Stimulated activated CD8-positive, alpha-beta memory T cell treated with anti-CD3 and anti-CD28 coated beads, Interleukin-4, amount 100 ng/mL, for 1 hour (primary cell): ENCODE measurements at places on chromosomes 2 and 18.

GRCh38 chr2:62118160-62118559, 77.8 kb upstream of the B3GNT2 start:
- no peak for DNase-seq

DNA sequence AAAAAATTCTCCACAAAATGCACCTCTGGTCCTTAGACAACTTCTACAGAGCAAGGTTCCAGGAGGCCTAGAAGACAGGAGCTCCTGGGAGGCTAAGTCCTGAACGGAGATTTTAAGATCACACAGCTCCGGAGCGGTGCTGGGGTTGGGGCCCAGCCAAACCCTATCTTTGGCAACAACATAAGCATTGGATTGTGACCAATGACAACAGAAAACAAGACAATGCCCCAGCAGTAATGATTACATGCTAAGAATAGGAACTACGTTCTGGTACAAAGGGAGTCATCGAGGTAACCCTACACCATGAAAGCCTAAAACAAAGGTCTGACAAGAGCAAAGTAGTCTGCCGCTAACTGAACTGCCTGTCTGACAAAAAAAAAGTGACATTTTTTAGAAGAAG, 171.2 kb downstream of the CMPK2 start:
- no peak for DNase-seq

DNA sequence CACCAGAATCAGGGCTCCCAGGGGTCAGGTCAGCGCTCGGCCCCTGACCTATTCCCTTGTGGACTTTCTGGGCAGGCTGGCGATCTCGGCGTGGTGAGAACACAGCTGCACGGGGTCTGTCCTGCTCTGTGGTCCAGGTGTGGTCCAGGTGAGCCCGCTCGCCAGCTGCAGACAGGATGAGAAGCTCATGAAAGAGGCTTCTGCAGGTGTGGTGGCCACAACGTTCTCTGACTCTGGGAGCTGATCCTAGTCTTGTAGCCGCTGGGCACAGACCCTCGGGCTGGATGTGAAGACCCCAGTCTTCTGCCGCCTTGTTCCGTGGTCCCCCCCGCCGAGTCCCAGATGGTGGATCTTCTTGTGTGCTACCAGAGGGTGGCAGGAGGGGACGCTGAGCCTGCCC, 129.7 kb downstream of the RTP5 start:
- no peak for DNase-seq

- no peak for DNase-seq
Observed at GRCh38 chr2:1366546-1367134, 46.6 kb upstream of the TPO start.

GRCh38 chr18:57207124-57207916, 60.4 kb downstream of the BOD1L2 start:
- no peak for DNase-seq

DNA sequence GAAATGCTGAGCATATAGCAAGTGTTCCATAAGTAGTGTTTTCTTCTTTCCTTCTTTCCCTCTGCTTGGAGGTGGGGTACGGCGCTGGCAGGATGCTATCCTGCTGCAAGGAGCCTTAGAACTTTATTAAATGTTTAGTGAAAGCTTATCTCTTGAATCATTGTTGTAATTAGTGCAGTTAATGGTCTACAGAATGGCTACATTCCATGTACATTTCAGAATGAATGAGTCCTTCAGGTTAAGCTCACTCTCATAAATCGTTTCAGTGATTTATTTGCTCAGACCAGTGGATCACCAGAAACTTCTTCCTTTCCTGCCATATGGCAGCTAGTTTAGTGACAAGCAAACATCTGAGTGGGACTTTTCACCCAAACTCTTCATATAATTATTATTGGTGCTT, 3.3 kb upstream of the YWHAQ start:
- no peak for DNase-seq

DNA sequence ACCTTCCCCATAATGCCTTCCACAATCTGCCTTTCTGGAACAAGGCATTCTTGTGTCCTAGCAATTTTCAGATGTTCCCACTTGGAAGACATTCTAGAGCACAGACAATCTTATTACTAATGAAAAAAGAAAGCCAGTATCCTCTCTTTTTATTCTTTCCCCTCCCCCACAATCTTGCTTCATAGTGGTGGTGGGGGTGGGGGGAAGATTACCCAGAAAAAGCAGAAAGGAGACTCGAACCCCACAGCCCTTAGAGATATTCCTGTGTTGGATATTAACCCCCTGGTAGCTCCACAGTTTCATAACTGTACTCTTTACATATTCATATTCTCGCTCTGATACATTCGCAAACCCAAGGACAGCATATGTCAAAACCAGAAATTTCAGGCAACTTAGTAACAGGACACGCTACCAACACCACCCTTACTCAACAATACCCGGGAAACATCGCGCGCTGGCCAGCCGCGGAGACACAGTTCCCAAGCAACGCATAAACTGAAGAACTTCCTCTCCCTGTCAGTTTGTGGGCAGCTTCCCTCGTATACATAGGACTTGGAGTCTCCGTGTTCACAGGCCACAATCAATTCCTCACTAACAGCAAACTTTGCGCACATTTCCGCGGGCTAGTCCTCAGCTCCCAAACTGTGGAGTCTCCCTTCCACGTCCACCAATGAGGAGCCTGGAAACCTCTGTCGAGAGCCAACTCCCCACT, 793 bp downstream of the NR4A2 start:
- DNase-seq: no peak

DNA sequence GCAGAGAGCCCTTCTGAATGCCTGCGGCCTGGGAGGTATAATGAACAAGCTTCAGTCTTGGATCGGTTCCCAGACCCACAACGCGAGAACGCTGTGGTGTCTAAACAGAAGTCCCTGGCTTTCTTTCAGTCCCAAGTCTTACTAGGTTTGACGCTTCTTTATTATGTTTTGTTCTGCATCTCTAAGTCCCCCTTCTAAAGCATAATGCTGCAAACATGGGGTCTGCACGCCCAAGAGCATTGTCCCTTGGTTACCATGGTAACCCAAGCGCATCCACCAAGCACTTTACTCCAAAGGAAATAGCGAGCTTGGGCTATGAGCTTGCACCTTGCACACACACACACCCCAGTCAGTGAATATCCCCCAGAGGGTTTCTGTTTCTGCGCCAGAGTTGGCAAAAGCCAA, 193.7 kb downstream of the INO80D start:
- no peak for DNase-seq

GRCh38 chr2:204611764-204612163, 66.5 kb downstream of the PARD3B start:
- DNase-seq: no peak

DNA sequence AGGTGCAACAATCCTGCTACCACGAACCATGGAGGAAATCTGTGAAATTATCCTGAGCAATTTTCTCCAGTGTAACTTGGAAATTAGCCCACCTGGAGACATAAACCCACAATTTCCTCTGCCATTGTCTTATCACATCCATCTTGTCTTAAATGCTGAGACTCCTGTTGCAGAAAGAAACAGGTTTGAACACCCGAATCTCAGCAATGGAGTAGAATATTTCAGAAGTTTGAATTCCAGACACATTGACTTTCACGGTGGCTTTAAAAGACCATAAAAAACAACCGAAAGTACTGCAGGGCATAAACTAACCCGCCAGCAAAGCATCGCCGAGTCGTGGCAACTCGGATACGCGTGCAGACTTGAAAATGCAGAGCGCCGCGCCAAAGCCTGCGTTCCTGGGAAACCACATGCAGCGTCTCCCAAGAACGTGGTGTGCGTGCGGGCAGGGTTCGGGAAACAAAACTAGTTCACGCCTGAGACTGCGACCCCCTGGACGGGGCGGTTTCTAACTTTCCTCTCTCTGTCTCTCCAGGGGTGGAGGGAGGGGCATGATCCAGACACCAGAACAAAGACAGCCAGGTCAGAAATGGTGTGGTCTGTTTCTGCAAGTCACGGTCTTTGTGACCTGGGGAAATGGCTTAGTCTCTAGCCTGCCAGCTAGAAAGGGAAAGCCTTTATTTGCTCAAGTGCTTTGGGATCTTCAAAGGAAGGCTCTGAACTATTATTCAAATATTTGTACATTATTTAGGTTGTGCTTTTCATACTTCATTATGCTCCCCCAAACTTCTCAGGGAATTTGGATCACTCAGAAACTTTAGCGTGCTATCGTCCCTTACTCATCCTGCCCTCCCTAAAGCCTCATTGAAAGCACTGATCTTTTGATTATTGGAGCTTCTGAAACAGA, 26.9 kb upstream of the KCTD1 start:
- DNase-seq: no peak

DNA sequence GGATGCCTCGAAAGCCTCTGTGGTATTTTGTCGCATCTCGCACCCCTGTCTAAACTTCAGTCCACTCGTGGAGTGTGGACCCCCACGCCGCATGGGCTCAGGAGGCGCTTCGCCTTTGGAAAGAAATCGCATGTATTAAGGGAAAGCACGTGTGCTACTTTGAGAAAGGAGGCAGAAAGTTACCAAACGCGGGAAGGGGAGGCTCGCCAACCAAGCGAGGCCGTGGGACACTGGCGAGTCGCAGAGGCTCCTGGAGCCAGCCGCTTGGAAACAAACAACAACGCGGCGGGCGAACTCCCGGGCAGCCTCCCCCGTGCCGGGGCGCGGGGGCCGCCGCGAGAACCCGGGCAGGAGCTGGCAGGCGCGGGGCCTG, 455 bp upstream of the AGAP1 start:
- no peak for DNase-seq

DNA sequence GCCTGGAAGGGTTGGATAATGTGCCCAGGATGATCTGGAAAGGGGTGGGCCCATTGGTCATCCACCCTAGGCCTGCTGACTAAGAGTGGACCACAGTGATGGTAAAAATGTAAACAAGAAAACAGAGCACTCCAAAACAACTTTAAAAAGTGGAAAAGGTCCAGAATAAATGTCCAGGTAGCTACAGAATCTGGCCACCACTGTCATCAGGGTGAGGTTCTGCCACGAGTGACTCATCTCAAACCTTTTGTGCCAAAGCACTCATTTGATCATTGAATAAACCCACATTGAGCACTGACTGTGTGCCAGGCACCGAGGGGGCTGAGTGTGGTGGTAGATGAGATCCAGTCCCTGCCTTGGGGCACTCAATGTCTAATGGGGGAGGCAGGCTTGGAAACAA, 64.9 kb downstream of the EMX1 start:
- no peak for DNase-seq
